ENCODE measurements at places on chromosomes 13 and 19.

- no peak for DNase-seq
These were observed 1272.1 kb upstream of the PCDH20 start for GRCh38 chr13:62687732-62688131.

- no peak for DNase-seq
These were observed 7.0 kb downstream of the C2CD4C start for GRCh38 chr19:401866-402511.

GRCh38 chr13:73984949-73985691, 149.1 kb downstream of the KLF12 start:
- DNase-seq: peak; percentile 34

GRCh38 chr13:51494156-51494555, 41.3 kb upstream of the INTS6 start:
- no peak for DNase-seq

DNA sequence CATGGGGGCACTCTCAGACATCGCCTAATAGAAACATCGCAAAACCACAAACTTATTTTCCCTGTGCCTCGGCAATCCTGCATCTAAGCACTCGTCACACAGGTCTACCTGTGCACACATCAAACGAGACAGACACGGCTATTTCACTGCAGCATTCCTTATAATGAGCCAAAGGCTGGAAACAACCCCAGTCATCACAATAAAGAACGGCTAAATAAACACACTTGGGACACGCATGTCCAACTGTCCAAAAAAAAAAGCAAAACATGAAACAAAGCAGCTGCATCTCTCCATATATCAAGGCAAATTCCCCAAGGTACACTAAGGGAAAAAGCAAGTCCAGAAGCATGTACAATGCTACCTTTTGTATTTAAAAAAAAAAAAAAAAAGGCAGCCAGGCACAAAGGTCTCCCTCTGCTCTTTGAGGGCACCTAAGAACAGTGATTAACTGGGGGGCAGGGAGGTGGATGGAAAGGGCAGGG, 27.2 kb upstream of the CCNP start:
- no peak for DNase-seq

DNA sequence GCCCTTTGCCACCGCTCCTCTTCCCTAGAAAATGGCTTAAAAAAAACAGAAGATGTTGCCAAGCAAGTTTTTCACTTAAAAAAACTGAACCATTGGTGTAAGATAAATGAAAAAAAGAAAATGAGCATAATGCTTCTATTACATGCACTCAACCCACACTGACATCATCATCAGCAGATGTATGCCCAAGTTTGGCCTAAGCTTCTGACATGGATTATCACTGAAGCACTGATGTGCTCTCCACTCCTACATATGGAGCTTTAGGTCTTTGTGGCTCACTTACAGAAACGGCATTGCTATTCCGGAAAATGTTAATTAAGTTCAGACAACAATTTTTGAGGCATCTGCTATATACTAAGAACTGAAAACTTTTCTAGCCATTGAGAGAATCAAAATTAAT, 8.0 kb downstream of the RXFP2 start:
- no peak for DNase-seq

Data from stimulated activated CD8-positive, alpha-beta memory T cell treated with anti-CD3 and anti-CD28 coated beads, Interleukin-15, amount 100 ng/mL, for 1 hour (primary cell).